GM18507 (cell line): ENCODE measurements at places on chromosomes 1 and 21.

GRCh38 chr1:66648901-66649595, 103.2 kb upstream of the DYNLT5 start:
- no peak for DNase-seq

DNA sequence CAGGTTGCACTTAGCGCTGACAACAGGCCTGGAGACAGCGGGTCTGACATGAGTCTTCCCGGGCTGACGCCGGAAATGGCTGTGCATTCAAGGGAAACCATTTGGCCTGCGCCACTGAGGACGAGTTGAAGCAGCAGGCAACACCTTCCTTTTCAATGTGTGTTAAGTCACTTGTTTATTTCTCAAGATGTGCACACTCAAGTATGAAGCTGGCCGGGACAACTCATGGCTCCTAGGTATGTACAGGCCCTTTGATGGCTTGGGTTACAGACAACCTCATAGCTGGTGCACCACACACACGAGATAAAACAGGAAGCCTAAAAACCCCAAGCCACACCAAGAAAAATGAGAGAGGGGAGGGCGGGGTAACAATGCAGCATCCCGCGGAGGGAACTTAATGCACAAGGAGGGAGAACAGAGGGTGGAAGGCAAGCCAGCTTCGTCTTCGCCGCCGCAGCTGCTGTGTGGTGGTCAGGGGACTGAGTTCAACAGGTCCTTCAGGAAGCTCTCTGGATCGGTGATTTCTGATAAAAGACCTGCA, 118.0 kb upstream of the IFFO2 start:
- no peak for DNase-seq

GRCh38 chr1:6134206-6134605, 45.9 kb downstream of the CHD5 start:
- no peak for DNase-seq

GRCh38 chr1:234660536-234661316, 50.7 kb upstream of the IRF2BP2 start:
- no peak for DNase-seq

DNA sequence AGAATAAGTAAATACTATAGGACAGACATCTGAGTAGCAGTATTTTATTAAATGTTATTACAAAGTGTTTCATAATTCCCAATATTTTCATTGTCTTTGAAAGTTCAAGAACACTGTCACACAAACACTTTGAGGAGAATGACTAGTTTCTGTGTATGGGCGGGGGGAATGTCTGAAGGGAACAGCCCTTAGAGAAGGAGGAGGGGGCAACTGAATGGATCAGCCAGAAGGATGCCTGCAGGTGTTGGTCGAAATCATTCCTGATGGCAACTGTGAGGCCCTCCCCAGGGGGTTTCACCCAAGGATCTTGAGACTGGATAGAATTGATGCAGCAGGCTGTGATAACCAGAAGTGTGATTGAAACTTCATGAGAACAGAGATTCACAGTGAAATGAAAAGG, 223.2 kb upstream of the C1orf87 start:
- DNase-seq: no peak

DNA sequence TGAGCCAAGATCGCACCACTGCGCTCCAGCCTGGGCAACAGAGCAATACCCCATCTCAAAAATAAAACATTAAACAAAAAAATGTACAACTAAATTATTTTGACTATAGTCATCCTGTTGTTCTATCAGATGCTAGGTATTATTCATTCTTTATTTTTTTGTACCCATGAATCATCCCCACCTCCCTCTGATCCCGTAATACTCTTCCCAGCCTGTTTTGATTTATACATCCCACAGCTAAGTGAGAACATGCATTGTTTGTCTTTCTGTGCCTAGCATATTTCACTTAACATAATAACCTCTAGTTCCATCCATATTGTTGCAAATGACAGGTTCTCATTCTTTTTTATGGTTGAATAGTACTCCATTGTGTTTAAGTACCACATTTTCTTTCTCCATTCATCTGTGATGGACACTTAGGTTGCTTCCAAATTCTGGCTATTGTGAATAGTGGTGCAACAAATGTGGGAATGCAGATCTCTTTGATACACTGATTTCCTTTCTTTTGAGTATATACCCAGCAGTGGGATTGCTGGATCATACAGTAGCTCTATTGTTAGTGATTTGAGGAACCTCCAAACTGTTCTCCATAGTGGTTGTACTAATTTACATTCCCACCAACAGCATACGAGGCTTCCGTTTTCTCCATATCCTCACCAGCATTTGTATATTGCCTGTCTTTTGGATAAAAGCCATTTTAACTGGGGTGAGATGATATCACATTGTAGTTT, 84.4 kb downstream of the MACF1 start:
- DNase-seq: no peak

- DNase-seq: no peak
Measured at GRCh38 chr1:162458236-162458635, 39.4 kb upstream of the UHMK1 start.

- DNase-seq: no peak
Measured at GRCh38 chr1:6657138-6657537, 32.5 kb downstream of the THAP3 start.

DNA sequence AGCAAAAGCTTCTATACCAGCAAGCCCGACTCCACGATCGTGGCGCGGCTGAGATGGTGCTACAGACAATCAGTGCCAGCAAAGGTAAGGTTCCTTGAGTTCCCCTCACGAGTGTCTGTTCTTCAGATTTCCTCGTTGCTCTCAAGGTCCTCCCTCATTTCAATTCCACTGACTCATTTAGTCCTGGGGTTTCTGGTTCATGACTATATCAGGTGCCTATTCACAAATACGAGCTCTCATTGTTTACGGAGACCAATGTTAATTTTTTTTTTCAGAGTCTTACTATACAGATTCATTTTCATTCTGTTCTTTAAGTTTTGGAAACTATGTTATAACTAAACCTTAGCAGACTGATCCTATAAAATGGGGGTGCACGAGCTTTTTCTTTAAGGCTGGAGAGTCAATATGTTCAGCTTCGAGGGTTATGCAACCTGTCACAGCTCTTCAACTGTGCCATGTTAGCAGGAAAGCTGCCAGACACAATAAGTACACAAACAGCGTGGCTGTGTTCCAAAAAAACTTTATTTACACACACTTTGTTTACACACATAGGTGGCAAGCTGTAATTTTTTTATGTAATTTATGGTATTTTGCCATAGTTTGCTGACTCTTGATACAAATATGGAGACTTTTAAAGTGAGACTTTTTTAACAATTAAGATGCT, 134.3 kb downstream of the ZP4 start:
- no peak for DNase-seq

DNA sequence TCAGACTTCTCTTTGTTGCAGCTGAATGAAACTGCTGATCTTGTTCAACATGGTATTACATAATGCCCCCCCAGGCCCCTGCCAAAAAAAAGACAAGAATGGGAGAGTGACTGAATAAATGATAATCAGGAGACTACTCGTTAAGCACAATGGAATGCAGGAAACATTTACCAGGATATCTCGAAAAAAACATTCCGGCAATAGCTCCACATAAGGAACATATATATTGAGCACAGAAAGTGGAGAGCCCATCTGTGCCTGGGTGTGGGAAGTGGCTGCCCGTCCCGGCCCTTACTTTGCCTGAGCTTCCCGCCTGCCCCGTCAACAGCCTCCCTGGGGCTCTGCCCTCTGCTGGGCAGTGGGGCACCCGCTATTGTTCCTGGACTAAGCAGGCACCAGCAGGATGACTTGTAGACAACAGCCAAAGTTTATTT, 13.3 kb downstream of the TRIM11 start:
- no peak for DNase-seq

DNA sequence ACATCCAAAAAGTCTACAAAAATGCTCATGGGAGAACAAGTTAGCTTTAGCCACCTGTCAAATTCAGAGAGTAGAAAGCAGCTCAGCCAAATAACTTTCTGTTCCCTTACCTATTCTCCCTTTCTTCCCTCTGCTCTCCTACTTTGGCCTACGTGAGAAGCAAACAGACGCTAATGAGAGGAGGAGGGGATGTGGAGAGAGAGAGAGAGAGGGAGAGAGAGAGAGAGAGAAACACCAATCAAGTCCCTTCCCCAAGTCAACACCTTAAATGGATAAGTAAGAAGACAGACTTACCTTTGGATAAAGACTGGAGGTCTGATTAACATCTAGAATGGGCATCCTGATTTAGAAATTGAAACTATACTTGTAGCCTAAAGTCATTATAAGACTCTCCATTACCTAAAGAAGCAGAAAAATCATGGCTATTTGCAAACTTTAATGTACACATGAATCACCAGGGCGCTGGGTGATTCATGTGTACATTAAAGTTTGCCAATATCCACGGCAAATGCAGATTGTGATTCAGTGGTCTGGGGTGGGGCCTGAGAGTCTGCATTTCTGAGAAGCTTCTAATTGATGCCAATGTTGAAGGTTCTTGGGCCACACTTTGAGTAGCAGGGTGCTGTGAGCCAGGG, 13.1 kb upstream of the DUSP12 start:
- DNase-seq: no peak

- no peak for DNase-seq
Measured at GRCh38 chr1:24771574-24771973, 26.3 kb downstream of the CLIC4 start.

DNA sequence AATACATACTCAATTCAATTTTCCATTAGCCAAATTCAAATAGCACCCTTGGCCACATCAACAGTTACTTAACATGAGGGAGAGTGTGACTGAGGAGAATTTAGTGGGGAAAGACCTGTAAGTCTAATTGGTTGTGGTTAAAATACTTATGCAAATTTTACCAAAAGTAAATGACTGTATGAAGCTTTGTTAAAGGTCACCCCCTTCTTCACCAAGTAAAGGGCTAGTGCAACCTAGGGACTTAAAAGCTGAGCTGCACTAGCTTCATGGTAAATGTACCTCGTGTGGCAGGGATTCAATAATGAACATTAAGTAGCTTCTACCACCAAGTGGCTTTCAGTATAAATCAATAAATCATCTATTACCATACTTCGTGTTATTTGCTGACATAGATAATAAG, 372.0 kb downstream of the NTNG1 start:
- DNase-seq: no peak

DNA sequence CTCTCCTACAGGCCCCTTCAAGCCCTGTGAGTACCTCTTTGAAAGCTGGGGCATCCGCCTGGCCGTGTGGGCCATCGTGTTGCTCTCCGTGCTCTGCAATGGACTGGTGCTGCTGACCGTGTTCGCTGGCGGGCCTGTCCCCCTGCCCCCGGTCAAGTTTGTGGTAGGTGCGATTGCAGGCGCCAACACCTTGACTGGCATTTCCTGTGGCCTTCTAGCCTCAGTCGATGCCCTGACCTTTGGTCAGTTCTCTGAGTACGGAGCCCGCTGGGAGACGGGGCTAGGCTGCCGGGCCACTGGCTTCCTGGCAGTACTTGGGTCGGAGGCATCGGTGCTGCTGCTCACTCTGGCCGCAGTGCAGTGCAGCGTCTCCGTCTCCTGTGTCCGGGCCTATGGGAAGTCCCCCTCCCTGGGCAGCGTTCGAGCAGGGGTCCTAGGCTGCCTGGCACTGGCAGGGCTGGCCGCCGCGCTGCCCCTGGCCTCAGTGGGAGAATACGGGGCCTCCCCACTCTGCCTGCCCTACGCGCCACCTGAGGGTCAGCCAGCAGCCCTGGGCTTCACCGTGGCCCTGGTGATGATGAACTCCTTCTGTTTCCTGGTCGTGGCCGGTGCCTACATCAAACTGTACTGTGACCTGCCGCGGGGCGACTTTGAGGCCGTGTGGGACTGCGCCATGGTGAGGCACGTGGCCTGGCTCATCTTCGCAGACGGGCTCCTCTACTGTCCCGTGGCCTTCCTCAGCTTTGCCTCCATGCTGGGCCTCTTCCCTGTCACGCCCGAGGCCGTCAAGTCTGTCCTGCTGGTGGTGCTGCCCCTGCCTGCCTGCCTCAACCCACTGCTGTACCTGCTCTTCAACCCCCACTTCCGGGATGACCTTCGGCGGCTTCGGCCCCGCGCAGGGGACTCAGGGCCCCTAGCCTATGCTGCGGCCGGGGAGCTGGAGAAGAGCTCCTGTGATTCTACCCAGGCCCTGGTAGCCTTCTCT, 23.5 kb downstream of the UBE2T start:
- no peak for DNase-seq

- DNase-seq: no peak
Measured at GRCh38 chr21:42379426-42380215, 13.3 kb upstream of the TFF1 start.

DNA sequence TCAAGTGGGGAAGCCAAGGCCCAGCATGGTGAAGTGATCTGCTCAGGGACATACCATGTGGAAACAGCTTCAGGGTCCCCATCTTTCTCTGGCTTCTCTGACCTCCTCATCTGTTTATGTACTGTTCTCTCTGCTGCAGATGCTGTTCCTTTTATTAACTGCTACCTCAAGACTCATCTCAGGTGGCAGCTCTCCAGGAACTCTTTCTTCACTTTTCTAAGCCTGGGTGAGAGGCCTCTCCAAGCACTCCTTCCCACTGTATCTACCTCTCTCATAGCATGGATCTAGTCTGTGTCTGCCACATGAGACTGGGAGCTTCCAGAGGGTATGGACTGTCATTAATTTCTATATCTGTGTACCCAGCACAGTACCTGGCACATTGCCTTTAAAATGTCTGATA, 73.4 kb upstream of the PPM1J start:
- DNase-seq: no peak

DNA sequence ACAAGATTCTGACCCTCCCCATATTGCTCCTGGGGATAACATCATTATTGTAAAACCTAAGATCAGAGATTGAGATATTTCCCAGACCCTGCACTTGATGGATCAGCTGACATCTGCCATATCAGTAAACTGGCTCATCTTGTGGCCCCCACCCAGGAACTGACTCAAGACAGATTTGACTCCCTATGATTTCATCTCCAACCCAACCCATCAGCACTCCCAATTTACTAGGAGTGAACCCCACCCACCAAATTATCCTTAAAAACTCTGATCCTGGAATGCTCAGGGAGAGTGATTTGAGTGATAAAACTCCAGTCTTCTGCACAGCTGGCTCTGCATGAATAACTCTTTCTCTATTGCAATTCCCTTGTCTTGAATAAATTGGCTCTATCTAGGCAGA, 6.1 kb upstream of the CLCC1 start:
- no peak for DNase-seq

DNA sequence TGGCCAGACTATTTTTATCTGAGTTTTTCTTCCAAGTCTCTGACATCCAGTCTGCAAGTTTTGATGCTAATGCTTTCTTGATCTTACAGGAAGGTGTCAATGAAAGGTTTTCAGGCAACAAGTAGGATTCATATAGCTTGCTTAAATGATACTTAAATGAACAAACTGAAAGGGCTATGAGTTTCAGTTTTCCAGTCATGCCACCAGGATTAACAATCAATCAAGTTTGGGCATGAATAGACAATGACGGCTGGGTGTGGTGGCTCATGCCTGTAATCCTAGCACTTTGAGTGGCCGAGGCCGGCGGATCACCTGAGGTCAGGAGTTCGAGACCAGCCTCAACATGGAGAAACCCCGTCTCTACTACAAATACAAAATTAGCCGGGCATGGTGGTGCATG, 34.3 kb upstream of the SLC16A1 start:
- no peak for DNase-seq
